CD4-positive, alpha-beta T cell (primary cell): ENCODE measurements at places on chromosomes 13 and 19.

DNA sequence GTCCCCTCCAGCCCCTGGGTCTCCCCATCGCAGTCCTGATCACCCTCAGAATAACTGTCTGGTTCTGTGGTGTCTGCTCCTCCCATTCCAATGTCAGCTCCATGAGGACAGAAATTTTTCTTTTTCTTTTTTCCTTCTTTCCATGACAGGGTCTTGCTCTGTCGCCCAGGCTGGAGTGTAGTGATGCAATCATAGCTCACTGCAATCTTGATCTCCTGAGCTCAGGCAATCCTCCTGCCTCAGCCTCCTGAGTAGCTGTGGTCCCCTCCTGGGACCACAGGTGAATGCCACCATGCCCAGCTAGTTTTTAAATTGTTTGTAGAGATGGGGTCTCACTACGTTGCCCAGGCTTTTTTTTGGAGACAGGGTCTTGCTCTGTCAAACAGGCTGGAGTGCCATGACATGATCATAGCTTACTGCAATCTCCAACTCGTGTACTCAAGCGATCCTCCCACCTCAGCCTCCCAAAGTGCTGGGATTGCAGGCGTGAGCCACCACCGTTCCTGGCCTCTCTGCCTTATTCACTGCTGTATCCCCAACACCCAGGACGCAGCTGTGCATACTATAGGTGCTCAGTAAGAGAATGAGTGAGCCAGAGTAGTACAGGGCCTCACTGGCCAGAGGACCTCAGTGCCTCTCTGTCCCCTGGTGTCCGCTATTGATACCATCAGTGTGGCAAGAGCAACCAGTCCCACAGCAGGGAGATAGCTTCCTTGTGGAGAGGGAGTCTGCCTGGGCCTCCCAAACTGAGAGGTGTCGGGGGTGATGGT is 5.2 kb upstream of the DOCK6 start:
- no peak for DNase-seq

GRCh38 chr13:44758630-44759383 is 182.7 kb upstream of the TSC22D1 start:
- no peak for DNase-seq

DNA sequence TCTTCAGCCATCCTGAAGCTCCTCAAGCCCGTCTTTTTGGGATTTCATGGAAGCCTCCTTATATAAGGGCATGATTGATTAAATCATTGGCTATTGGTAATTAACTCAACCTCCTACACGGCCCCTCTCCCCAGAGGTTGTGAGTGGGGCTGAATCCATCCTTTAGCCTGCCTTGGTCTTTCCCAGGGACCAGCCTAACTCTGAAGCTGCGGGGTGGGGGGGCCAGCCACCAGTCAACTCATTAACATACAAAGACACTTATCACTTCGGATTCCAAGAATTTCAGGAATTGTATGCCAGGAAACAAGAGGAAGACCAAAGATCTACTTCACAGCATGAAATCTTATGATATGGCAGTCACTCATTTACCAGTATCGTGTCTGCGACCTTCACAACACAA is 9.9 kb downstream of the COL4A1 start:
- no peak for DNase-seq

GRCh38 chr19:18340990-18341868 is 831 bp downstream of the PGPEP1 start:
- DNase-seq, result peak; percentile 80

GRCh38 chr19:34256835-34257558 is 2.6 kb downstream of the GARRE1 start:
- no peak for DNase-seq

- DNase-seq, result no peak
Observed at GRCh38 chr13:73077865-73078264, 19.1 kb downstream of the KLF5 start.

- DNase-seq, result no peak
Observed at GRCh38 chr19:36685835-36686234, 1.6 kb upstream of the ZNF567 start.

- no peak for DNase-seq
Observed at GRCh38 chr13:34414616-34415015, 527.5 kb upstream of the NBEA start.

- DNase-seq, result peak; percentile 24
Observed at GRCh38 chr19:6100284-6100915, 9.9 kb downstream of the RFX2 start.

GRCh38 chr13:42215578-42216421 is 56.2 kb upstream of the AKAP11 start:
- DNase-seq, result no peak

DNA sequence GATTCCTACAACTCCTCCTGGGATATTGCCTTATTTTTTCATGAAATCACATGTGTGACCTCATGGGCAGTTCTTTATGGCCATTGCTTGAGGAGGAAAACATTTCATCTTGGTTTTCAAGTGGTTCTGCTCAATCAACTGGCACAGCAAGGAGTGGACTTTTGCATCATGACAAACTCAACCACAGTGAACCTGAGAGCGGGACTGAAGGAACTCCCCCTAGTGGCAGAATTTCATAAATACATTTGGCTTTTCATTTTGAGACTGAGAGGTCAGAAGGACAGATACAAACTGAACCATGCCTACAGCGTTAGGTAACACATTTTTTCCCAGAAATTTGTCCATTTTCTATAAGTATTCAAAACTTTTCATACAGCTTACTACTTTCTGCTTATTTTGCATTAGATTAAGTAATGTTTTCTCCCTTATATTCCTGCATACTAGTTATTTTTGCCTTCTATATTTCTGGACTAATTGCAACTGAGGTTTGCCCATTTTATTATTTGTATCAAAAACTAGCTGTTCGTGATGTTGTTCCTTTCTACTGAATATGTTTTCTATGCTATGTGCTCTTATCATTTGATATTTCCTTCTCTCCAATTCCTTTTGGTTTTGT is 13.4 kb upstream of the SIGLEC12 start:
- DNase-seq, result no peak

- no peak for DNase-seq
Observed at GRCh38 chr13:52882785-52883184, 34.3 kb upstream of the PCDH8 start.

- DNase-seq, result no peak
Observed at GRCh38 chr19:19407633-19407930, 2.1 kb downstream of the GATAD2A start.

DNA sequence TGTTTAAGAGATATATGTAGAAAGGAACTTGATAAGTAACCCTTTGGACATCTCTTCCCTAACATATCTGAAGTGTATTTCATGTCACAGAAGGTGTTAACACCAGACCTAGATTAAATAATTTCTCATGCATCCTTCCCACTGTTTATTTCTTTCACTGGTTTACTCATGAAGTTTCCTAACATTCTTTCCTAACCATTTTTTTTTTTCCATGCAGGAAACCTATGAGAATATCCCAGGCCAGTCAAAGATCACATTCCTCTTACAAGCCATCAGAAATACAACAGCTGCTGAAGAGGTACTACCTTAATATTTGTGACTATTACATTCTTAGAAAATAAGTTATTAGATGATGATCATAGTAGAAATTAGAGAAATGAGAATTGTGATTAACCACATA is 28.8 kb downstream of the IPO5 start:
- no peak for DNase-seq

- no peak for DNase-seq
Observed at GRCh38 chr13:100436099-100436498, 152.5 kb downstream of the GGACT start.
